ENCODE measurements at places on chromosomes 7 and 10.
A peak's percentile ranks its signal among the peaks of the same experiment; 100 is the strongest.

DNA sequence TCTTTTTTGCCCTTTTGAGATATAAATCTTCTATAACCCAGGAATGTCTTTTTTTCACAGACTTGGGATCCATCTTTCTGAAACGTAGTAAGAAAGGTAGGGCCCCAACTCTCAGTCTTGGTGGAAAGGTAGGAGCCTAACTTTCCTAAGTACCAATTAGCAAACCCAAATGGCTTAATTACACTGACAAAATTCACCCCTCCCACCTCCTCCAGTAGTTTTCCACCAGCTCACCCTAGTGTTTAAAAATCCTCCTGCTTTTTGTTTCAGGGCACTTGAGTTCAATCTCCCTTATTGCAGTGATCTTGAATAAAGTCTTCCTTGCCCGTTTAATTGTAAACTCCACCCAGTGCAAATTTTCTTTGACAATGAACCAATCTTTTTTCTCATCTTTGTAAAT, 600.0 kb downstream of the PHTF2 start:
- DNase-seq, result no peak

DNA sequence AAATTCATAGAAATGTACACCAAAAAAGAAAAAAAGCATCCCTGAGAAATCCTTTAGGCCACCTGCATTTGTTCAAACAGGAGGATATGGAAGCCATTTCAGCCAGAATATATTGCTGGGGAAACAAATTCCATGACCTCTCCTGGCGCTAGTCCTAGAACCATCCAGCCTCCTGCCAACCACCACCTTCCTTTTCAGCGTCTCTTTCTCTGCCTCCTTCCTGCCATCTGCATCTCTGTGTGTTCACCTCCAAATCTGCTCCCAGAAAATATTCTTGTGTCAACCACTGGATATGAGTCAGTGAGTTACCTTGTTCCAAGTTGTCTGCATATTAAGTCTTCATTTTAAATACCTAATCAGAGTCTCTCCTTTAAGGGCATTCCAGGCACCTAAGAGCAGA, 50.6 kb upstream of the NPY start:
- DNase-seq, result no peak

DNA sequence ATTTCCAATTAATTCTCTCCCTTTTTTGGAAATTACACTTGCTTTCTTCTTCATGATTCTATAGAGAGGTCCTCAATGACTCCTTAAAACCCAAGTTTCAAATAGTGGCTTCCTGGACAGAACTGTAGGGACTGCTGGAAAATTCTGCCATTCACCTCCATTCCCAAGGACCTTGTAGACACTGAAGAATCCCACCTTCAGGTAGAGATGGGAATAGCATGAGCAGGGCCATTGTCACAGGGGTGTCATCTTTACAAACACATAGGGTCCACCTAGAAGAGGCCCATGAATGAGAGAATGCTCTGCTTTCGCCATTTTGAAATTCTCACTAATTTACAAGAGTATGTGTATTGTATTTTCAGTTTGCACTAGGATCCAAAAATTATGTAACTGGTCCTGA, 701.7 kb upstream of the CELF2 start:
- no peak for DNase-seq

- no peak for DNase-seq
Measured at GRCh38 chr7:158805937-158806336, 23.4 kb downstream of the ESYT2 start.

DNA sequence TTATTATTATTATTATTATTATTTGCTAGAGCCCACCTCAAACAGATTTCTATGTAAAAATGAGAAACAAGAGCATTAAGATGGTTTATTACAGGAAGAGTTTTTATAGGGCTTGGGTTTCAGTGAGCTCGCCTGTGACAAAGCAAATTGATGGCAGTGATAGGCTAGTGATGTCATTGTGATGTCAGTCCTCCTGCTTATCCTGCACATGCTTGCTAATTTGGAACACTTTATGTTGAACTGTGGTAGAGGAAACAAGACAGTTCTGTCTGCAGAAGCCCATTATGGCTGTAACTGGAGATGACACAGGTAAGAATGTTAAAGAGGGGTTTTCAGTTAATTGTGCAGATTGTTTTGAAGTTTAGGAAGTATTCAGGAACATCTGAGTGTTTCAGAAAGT, 68.3 kb downstream of the CREM start:
- no peak for DNase-seq

DNA sequence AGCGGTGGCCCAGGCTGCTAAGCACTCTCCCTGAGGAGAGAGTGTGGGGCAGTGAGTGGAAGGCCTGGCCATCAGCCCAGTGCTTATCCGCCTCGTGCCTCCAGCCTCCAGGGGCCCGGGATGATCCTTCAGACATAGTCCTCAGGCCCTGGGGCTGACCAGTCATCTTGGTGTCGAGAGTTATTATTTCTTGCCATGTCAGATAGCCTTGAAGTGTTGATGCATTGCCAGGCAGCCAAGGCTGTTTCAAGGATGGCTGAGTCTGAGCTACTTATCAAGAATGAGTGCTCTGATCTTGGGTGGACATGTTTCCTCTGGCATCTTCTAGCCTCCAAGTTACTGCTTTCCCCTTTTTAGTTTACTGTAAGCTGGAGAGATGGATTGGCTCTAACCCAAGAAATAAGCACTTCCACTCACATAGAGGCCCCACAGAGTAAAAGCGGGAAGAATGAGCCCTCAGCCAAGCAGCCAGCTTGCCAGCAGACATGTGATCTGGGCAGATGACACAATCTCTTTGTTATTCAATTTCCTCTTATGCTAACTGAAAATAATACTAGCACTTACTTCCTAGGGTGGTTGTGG, 136.5 kb upstream of the NAMPT start:
- peak; percentile 82 for DNase-seq

DNA sequence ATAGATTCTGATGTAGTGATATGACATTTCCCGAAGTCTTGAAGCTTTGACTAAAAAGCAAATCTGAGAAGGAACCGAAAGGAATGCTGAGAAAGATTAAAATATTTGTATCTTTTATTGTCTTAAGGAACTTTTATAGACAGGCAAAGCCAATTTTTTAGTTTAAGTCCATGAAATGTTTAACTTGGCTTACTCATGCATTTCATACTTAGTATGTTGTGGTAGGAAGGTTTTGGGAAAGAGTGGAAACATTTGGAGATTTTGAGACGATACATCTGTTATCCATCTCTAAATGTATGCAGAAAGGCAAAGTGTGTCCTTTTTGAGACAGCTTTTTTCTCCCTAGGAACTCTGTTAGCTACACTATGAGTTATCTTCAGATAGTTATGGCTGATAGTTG, 10.1 kb downstream of the TBC1D12 start:
- DNase-seq, result no peak

- peak; percentile 21 for DNase-seq
Measured at GRCh38 chr10:123502983-123503382, 163.2 kb upstream of the GPR26 start.

- DNase-seq, result peak; percentile 44
Measured at GRCh38 chr10:120824881-120825309, 26.3 kb upstream of the WDR11 start.

GRCh38 chr10:30309403-30309802, 39.7 kb downstream of the MTPAP start:
- DNase-seq, result no peak

DNA sequence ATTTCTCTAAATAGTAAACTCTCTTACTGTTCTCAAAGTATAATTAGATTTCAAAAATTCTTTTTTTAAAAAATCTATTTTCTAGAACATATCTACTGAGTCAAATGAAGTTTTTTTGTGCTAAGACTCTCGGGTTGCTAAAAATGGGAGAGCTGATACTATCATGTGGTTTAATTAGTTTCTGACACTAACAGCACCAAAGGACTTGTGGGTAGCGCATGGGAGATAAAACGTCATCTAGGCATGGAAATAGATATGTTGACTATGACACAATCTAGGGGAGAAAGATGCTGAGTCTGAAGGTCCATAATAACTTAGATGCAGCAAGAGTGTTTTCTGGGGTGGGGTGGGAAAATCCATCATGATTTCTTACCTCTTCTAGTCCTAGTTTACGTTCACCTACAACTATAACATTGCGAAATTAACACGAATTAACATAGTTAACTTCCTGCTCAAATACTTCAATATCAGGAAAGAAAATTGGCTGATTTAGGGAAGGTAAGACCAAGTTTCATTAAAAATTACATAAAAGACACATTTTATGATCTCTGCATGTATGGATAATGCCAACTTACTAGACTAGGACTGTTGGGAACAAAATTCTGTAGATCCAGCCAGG, 14.3 kb upstream of the ARMC3 start:
- DNase-seq, result no peak

GRCh38 chr10:59243611-59244195, 67.3 kb downstream of the PHYHIPL start:
- no peak for DNase-seq

Measured in inflammatory macrophage treated with lipopolysaccharide for 1 hour (primary cell).